ENCODE measurements at places on chromosomes 7 and 10. TPM values are rescaled to one million over a fixed set of nuclear protein-coding genes. Genes with fewer than 3 reads are reported as not detected.
A peak's percentile ranks its signal among the peaks of the same experiment; 100 is the strongest.

XRCC2 gene
- total RNA-seq = 1.2 TPM

- no peak for DNase-seq
- H3K4me3 ChIP-seq = no peak overlapping the region
- H3K27ac ChIP-seq = no peak overlapping the region
- H3K27me3 ChIP-seq = no peaks in the 10 kb centered on the region
- H3K4me1 ChIP-seq = peaks cover 6% of the 10 kb centered on the region
- H3K36me3 ChIP-seq = no peaks in the 10 kb centered on the region
These were observed 77.3 kb upstream of the SAMD8 start for GRCh38 chr10:75034131-75034512.

GRCh38 chr7:18829858-18830285 is 287.6 kb downstream of the TWIST1 start:
- no peaks in the 10 kb centered on the region for H3K27me3 ChIP-seq
- no peak for DNase-seq

DNA sequence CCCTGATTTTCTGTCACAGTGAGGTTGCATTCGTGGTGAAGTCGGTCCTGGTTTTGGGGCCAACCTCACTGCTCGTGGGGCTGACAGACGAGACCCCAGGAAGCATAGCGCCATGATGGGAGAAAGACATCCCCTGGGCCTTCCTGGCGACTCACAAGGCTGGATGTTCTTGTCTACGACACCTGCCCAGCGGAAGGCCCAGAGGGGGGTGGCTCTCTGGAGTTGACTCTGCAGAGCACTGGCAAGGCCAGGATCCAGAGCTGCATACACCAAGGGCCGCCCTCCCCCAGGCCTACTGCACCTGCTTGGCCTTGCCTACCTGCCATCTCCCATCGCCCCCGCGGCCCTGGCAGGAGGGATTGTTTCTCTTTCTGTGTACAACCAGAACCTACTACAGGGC is 608.9 kb downstream of the PTPRN2 start:
- DNase-seq = no peak
- no peaks in the 10 kb centered on the region for H3K27me3 ChIP-seq
- no peak overlapping the region for H3K27ac ChIP-seq
- H3K36me3 ChIP-seq = no peaks in the 10 kb centered on the region
- no peak overlapping the region for H3K4me3 ChIP-seq
- H3K4me1 ChIP-seq = no peaks in the 10 kb centered on the region

DNA sequence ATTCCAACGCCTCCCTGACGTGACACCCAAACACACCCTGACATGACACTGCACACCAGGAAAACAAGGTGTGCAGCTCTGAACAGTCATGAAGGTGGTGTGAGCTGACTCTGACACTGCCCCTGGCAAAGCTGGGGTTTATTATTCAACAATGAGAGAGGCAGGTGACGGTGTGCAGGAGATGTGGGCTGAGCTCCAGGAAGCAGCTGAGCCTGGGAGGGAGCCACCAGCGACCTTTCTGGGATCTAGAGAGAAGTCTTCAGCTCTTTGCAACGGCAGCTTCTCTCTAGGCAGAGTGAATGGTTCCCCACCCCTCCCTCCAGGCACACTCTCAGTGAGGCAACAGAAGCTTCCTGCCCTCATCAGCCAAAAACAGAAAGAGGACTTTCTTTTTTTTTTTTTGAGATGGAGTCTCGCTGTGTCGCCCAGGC is 65.6 kb downstream of the SH3PXD2A start:
- H3K4me3 ChIP-seq = no peak overlapping the region
- DNase-seq = no peak
- peaks cover 7% of the 10 kb centered on the region for H3K27me3 ChIP-seq
- H3K4me1 ChIP-seq = no peaks in the 10 kb centered on the region
- no peak overlapping the region for H3K27ac ChIP-seq

CYP2W1 gene
- total RNA-seq = not detected

PRF1 gene
- total RNA-seq = 1.0 TPM

GRCh38 chr7:18341756-18342155 is 153.8 kb upstream of the HDAC9 start:
- no peaks in the 10 kb centered on the region for H3K27me3 ChIP-seq
- H3K4me1 ChIP-seq = peaks cover 18% of the 10 kb centered on the region
- DNase-seq = peak; percentile 34
- H3K27ac ChIP-seq = peak overlapping the region; percentile 50
- no peak overlapping the region for H3K4me3 ChIP-seq
- H3K36me3 ChIP-seq = no peaks in the 10 kb centered on the region

DNA sequence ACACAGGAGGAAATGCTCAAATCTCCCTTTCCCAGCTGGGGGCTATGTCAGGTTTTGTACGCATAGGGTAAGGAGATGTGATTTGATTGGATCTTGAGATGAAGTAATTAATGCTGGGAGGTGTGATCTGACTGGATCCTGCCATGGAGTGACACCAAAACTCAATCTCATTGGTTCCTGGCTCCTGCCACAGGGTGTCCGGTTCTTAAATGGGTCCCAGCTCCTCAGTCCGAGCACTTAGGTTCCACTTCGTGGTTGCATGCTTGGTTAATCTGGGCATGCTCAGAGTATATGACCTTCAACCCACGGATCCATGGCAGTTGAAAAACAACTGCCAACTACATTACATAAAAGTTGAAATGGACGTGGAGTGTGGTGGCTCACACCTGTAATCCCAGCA is 3.1 kb upstream of the ZNF12 start:
- H3K36me3 ChIP-seq = peaks cover 1% of the 10 kb centered on the region
- H3K27me3 ChIP-seq = peaks cover 3% of the 10 kb centered on the region
- DNase-seq = no peak
- no peak overlapping the region for H3K4me3 ChIP-seq
- H3K4me1 ChIP-seq = peaks cover 24% of the 10 kb centered on the region
- H3K27ac ChIP-seq = no peak overlapping the region

ASCC1 gene
- 28.1 TPM for total RNA-seq

- DNase-seq = no peak
- H3K27ac ChIP-seq = no peak overlapping the region
- H3K4me3 ChIP-seq = no peak overlapping the region
- H3K36me3 ChIP-seq = no peaks in the 10 kb centered on the region
- H3K4me1 ChIP-seq = no peaks in the 10 kb centered on the region
These were observed 5.8 kb upstream of the MMP21 start for GRCh38 chr10:125781374-125781773.

C10orf67 gene
- not detected for total RNA-seq

- H3K27ac ChIP-seq = no peak overlapping the region
- H3K36me3 ChIP-seq = peaks cover 9% of the 10 kb centered on the region
- H3K4me3 ChIP-seq = no peak overlapping the region
- peak; percentile 59 for DNase-seq
- H3K4me1 ChIP-seq = no peaks in the 10 kb centered on the region
These were observed 44.6 kb downstream of the TAX1BP1 start for GRCh38 chr7:27784399-27785053.

DNA sequence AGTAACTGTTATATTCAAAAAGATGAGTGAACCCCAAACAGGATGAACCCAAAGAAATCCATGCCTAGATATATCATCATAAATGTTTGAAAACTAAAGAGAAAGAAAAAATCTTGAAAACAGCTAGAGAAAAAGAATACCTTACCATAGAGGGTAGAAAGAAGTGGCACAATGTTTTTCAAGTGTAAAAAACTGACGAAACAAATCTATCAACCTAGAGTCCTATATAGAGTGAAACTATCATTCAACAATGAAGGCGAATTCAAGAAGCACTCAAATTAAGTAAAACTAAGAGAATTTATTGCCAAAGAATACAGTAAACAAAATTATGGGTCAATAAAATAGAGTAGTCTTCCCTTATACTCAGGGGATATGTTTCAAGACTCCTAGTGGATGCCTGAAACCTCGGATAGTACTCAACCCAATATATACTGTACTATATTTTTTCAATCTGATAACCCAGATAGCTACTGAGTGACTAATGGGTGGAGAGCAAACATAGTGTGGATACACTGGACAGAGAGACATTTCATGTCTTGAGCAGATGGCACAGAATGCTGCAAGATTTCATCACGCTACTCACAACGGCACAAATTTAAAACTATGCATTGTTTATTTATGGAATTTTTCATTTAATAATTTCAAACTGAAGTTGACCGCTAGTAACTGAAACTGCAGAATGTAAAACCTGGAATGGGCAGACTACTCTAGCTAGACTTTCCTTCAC is 52.6 kb upstream of the TMEM106B start:
- no peak overlapping the region for H3K4me3 ChIP-seq
- no peak overlapping the region for H3K27ac ChIP-seq
- no peaks in the 10 kb centered on the region for H3K27me3 ChIP-seq
- no peaks in the 10 kb centered on the region for H3K4me1 ChIP-seq
- DNase-seq = no peak

- no peak overlapping the region for H3K4me3 ChIP-seq
- no peak for DNase-seq
- no peak overlapping the region for H3K27ac ChIP-seq
- H3K36me3 ChIP-seq = no peaks in the 10 kb centered on the region
- no peaks in the 10 kb centered on the region for H3K27me3 ChIP-seq
These were observed 85.8 kb downstream of the SEMA3A start for GRCh38 chr7:84108787-84109186.

DNA sequence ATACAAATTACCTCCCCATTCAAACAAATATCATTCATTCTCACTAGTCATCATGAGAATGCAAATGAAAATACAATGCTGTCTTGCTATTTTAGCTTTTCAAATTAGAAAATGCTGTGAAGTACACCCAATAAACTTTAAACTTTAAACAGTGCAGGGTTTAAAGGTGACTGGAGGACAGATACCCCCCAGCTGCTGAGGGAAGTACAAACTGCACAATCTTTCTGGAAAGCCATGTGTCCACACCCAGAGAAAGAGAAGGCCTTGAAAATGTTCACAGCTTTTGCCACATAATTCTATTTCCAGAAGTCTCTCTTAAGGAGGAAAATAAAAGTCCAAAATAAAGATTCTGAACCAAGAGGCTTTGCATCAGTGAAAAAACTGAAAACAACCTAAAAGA is 56.5 kb downstream of the PIK3AP1 start:
- H3K27me3 ChIP-seq = no peaks in the 10 kb centered on the region
- H3K4me3 ChIP-seq = no peak overlapping the region
- no peak for DNase-seq
- peaks cover 61% of the 10 kb centered on the region for H3K4me1 ChIP-seq

DNA sequence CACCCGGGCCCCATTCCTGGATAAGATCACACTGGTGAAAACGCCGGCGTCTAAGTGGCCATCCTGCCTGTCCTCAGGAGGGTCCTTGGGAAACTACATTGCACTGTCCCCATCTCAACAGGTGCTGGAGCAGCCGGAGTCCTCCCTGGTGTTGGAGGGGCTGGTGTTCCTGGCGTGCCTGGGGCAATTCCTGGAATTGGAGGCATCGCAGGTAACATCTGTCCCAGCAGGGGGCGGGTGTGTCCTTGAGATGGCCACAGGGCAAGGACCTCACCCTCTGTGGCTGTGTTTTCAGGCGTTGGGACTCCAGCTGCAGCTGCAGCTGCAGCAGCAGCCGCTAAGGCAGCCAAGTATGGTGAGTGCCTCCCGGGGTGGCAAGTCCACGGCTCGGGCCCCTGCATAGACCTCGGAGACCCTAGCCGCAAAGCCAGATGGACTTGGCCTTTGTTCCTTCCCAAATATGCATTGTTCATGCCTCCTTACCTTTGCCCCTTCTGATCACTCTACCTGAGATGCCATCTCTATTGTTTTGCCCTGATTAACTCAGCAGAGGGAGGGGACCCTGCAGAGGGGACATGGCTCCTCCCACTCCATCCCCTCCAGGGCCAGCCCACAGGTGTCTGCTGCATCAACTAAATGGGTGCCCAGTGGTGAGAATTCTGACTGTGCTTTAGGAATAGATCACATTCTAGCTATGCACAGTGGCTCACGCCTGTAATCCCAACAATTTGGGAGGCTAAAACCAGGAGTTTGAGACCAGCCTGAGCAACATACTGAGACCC is 23.8 kb downstream of the ELN start:
- H3K4me1 ChIP-seq = no peaks in the 10 kb centered on the region
- H3K27ac ChIP-seq = no peak overlapping the region
- no peaks in the 10 kb centered on the region for H3K27me3 ChIP-seq

ECHDC3 gene
- 9.6 TPM for total RNA-seq

DNA sequence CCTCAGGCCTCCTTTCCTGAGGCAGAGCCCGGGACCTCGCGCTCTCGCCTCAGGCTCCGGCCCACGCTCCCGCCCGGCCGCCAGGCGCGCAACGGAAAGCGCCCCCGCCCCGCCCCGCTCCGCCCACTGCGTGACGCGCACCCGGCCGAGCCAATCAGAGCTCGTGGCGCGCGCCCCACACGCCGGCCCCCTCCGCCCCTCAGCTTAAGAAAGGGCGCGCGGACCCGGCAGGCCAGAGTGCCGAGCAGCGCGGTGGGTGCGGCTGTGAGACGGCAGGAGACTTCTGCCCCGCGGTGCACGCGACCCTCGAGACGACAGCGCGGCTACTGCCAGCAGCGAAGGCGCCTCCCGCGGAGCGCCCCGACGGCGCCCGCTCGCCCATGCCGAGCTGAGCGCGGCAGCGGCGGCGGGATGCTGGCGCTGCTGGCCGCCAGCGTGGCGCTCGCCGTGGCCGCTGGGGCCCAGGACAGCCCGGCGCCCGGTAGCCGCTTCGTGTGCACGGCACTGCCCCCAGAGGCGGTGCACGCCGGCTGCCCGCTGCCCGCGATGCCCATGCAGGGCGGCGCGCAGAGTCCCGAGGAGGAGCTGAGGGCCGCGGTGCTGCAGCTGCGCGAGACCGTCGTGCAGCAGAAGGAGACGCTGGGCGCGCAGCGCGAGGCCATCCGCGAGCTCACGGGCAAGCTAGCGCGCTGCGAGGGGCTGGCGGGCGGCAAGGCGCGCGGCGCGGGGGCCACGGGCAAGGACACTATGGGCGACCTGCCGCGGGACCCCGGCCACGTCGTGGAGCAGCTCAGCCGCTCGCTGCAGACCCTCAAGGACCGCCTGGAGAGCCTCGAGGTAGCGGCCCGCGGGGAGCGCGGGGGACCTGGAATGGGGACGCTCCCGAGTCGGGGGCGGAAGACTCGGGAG is at the start of gene NPTX2:
NPTX2 (plus strand) TSS at position 235 of the 909 bp plus-strand sequence; CDS start at position 412, 177 bp downstream.
- H3K4me3 ChIP-seq = no peak within 1 kb of the TSS
- no peak within 1 kb of the TSS for H3K27ac ChIP-seq
- no peaks in the 10 kb centered on the region for H3K36me3 ChIP-seq
- no peaks in the 10 kb centered on the region for H3K4me1 ChIP-seq
- DNase-seq = no peak
- H3K27me3 ChIP-seq = peaks cover 14% of the 10 kb centered on the region

- DNase-seq = no peak
- no peaks in the 10 kb centered on the region for H3K4me1 ChIP-seq
- no peaks in the 10 kb centered on the region for H3K36me3 ChIP-seq
- no peak overlapping the region for H3K4me3 ChIP-seq
- H3K27ac ChIP-seq = no peak overlapping the region
These were observed 247.3 kb upstream of the PTN start for GRCh38 chr7:137590756-137591305.

SLIT1 gene
- total RNA-seq = 0.29 TPM

GRCh38 chr7:48004638-48005037 is 24.3 kb downstream of the SUN3 start:
- no peak overlapping the region for H3K27ac ChIP-seq
- H3K4me3 ChIP-seq = no peak overlapping the region
- no peaks in the 10 kb centered on the region for H3K36me3 ChIP-seq
- H3K4me1 ChIP-seq = no peaks in the 10 kb centered on the region
- peaks cover 3% of the 10 kb centered on the region for H3K27me3 ChIP-seq
- no peak for DNase-seq

GPRIN2 gene
- total RNA-seq = not detected

GRID1 gene
- not detected for total RNA-seq

GAD2 gene
- total RNA-seq = not detected

AQP1 gene
- total RNA-seq = 0.10 TPM
